ELF-1 (cell line): ENCODE measurements at places on chromosomes 5 and 9.
A peak's percentile ranks its signal among the peaks of the same experiment; 100 is the strongest.

GRCh38 chr5:179393078-179393477 is 47.8 kb upstream of the ADAMTS2 start:
- no peak for DNase-seq

DNA sequence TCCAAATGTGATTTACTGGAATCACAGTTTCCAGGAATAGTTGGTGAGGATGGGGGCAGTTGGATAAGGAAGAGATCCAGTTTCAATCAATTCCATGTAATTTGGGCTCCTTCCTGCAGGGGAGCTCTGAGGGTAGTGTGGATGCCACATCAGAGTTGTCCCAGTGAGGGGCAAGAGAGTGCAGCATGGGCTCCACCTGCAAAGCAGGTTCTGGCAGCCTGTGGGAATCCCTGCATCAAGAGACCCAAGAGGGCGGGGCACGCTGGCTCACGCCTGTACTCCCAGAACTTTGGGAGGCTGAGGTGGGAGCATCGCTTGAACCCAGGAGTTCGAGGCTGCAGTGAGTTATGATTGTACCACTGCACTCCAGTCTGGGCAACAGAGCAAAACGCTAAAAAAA is 188.5 kb downstream of the CACNA1B start:
- peak; percentile 53 for DNase-seq

- DNase-seq, result no peak
Measured at GRCh38 chr5:3323144-3323543, 272.5 kb upstream of the IRX1 start.

GRCh38 chr5:172562443-172562842 is 78.6 kb upstream of the NEURL1B start:
- no peak for DNase-seq

GRCh38 chr5:149550268-149550583 is 1.0 kb downstream of the CSNK1A1 start:
- no peak for DNase-seq

DNA sequence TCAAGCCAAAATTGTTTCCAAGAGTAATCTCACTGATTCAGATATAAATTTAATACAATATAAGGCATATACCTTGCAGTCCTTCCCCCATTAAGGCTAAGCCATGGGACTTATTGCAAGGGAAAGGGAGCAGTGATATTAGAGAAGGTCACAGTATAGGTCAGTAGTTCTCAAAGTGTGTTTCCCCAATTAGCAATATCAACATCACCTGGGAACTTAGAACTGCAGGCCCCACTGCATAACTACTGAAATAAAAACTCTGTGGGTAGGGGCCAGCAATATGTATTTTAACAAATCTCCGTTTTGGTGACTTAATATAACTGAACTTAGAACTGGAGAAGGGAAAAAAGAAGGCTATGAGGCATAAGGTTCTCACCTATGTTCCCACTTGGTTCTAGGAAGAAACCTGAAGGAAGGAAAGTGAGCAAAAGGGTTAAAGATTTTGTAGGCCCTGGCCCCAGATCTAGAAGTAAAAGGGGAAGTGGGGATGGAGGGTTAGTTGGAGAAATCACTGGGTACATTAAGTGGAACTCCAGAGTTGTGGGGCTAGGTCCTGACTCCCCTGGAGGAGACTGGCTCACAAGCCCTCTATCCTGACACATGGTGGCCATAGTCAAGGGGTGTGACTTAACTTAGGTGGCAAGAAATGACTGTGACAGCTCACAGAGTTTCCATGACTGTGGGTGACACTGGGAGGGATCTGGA is 40.7 kb downstream of the WDR36 start:
- no peak for DNase-seq

- DNase-seq, result peak; percentile 3
Measured at GRCh38 chr5:118185018-118185417, 803.3 kb downstream of the DTWD2 start.

- peak; percentile 29 for DNase-seq
Measured at GRCh38 chr9:115164511-115164974, 46.6 kb upstream of the TNC start.

- no peak for DNase-seq
Measured at GRCh38 chr5:66829826-66830225, 233.6 kb downstream of the MAST4 start.

GRCh38 chr5:153938191-153938842 is 100.4 kb downstream of the FAM114A2 start:
- no peak for DNase-seq

DNA sequence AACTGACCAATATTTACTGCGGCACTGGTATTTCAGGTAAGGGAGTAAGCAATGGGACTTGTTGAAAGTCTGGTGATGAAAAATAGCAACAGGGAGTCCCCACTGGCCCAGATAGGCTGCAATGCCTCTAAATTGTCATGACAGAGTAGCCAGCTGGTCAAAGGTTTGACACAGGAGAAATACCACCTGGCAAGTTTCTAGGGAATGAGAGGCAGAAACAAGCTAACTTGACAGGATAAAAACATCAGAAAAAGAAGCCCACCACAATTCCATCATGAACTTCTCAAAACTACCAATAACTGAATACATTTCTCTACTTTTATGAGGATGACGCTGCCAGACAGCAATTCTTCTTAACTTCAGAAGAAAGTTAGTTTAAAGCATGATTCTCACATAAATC is 99.8 kb downstream of the STRBP start:
- no peak for DNase-seq

DNA sequence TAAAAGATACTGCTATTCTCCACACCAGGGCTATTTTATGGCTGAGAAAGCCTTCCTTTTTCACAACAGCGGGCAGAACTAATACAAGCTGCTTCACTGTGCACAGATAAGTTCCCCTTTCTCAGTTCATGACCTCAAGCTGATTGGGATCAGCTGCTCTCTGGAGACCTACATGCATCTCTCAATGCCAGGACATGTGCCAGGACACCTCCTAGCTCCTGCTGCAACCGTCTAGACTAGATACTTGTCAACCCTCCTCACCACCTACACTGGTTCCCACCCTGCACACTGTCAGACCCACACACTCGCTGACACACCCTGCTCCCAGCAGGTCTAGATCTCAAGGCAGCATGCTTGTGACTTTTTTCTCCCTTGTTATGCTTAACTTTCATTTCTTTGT is 39.8 kb downstream of the STARD4 start:
- DNase-seq, result no peak

DNA sequence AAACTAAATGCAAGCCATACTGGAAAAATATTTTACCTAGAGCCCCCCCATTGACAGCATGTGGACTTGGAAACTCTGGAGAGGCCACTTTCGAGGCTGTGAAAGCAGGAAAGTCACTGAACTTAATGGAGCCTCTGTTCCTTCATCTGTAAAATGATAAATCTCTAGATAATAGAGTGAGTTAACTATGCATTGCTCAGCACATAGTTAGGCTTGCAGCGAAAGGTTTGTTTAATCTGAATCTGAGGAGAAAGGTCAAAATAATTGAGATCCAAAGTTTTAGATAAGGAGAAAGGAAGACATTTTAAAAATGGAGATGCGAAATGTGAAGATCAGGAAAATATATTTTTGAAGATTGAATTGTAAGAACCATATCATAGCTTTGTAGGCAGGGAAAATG is 4.6 kb downstream of the PCSK5 start:
- no peak for DNase-seq

GRCh38 chr5:135398855-135399793 is at the start of gene MACROH2A1:
MACROH2A1 (minus strand) TSS chr5:135399231; CDS start chr5:135389093, 10,138 bp downstream.
- peak; percentile 75 for DNase-seq

DNA sequence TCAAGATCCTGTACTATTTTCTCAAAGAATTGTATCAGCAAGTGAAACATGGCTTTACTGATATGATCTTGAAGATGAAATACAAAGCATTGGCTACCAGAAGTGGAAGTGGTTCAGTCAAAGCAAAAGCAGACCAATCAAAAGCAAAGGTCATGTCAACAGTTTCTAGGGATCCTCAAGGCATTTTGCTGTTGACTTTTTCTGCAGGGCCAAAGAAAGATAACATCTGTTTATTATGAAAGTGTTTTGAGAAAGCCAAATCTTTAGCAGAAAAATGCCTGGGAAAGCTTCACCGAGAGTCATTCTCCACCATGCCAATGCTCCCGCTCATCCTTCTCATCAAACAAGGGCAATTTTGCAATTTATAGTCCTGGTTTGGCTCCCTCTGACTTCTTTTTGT is 90.3 kb upstream of the ACO1 start:
- DNase-seq, result no peak

DNA sequence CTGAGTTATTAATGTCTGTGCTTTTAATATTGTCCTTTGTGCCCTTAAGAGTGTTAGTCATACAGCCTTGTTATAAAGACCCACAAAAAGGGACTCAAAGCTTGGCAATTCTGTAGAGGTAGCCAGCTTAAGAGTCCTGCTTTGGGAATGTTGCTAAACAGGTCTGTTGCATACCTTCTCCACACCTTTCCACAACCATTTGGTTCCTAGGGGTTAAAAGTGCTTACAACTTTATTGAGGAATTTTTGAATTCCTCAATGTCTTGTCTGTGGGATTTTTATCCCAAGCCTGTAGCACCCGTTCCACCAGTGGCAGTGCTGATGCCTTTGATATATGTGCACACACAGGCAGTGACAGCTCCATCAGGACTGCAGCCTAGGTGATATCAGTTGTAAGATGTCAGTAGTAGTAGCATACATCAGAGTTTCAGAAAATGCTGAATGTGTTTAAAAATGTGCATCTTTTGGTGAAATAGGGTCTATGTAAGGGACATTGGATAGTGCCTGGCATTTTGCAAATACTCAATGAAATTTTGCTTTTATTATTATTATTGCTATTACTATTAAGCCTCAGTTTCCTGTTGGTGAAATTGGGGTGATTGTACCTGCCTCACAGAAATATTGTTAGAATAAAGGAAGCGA is 68.5 kb downstream of the WWC1 start:
- DNase-seq, result peak; percentile 73

- DNase-seq, result no peak
Measured at GRCh38 chr5:72478684-72479083, 28.5 kb downstream of the ZNF366 start.

- peak; percentile 97 for DNase-seq
Measured at GRCh38 chr5:141636413-141637122, at the start of the genes HDAC3 and RELL2. HDAC3 (minus strand) TSS chr5:141636849; CDS start chr5:141636790, 59 bp downstream. RELL2 (plus strand) TSS chr5:141636997; CDS start chr5:141638226, 1,229 bp downstream.

DNA sequence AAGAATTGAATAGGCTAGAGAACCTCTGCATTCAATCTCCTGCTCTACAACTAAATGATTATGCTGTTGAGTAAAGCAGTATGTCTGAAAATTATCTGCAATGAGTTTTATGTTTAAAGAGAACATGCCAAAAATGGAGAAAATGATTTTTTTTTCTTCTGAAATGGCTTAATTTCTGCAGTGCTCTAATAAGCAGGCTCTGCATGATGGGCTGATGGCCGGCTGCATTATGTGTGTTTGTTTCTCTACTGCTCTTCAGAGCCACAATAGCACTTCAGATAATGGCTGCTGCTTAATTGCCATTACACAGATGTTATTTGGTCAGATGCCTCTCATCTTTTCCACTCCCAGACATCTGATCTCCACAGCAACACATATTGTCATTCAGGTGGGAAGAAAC is 286.4 kb upstream of the DMAC1 start:
- DNase-seq, result no peak

GRCh38 chr9:117464941-117465616 is 50.2 kb upstream of the ASTN2 start:
- no peak for DNase-seq

DNA sequence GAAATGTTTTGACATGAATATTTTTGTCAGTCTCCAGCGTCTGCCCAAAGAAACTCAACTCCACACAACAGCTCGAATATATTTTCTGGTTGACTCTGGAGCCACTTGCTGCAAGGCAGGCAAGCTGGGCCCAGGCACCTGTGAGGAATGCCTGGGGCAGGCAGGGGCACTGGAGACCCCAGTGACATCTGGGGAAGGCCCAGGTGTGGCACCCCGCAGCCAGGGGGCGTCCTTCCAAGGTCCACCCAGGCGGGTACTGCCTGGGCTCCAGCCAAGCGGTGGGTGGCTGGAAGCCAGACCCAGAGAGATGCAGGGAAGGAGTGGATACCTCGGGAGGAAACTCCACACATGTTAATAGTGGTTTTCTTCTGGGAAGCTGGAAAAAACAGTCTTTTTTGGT is 125.9 kb downstream of the PHF2 start:
- DNase-seq, result no peak

DNA sequence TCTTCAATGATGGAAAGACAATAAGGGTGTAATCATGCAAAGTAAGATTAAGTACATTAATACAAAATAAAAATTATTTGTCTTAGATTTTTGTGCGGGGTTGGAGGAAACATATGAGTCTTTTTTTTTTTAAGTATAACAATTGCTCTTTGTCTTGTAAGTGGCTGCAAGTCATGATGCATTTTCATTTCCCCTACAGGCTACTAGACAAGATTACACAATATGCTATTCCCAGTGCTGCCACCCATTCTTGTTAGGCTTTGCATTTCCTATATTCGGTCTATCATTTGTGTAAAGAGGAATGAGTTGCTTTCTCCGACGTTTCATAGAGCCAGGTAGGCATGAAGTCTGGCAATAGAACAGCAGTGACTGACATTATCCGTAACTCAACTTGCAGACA is 294.2 kb upstream of the CYLC2 start:
- DNase-seq, result no peak
